ENCODE measurements at places on chromosomes 7 and 10.

DNA sequence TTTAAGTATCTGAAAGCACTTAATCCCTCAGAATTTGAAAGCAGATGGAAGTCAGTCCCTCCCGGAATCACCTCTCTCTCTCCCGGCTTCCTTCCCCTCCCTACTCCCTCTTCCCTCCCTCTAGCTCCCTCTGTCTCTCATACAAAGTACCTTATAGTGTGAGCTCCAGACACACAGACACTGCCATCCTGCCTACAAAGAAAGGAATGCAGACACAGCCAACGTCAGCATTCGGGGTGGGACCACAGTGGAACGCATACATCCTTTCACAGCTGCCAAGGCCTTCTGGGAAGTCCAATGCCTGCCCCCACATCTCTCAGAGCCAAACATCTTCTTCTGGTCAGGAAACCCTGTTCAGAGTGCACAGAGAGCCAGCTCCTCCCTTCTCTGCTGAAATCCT, 9.3 kb downstream of the NOD1 start:
- no peak for DNase-seq

- DNase-seq, result no peak
These were observed 236.1 kb downstream of the NXPH1 start for GRCh38 chr7:8669501-8669851.

GRCh38 chr10:3757638-3758490, 27.1 kb downstream of the KLF6 start:
- no peak for DNase-seq

DNA sequence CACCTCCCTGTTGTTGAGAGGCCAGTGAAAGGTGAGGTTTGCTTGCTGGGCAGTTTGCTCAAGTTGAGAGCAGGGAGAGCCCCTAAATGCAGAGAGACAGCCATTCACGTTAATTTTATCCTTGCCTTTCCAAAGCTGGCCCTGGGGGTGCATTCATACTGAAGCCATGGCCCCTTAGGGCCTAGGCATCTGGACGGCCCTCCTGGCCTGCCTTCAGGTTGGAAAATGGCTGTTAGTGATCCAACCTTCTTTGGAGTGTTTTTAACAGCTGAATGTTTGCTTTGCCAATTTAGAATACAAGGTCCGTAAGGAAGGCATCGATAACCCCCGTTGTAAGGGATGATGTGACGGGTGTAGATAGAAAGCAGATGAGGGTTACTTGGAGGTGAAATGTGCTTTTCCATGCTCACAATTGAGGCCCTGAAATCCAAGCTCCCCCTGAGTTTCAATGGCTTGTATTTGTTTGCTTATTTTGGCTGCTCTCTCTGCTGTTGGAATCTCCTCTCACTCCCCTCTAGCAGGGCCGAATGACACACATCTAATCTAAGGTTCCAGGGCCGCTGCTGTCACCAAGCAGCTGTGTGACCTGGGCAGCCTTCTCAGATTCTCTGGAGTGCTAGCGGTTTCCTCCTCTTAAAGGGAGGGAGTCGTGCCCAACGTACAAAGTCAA, 171.6 kb upstream of the MKI67 start:
- DNase-seq, result no peak

- DNase-seq, result no peak
These were observed 70.6 kb downstream of the NPS start for GRCh38 chr10:127619546-127620325.

- no peak for DNase-seq
These were observed 454.7 kb upstream of the FOXK1 start for GRCh38 chr7:4227105-4228010.

- no peak for DNase-seq
These were observed 87.7 kb downstream of the ZNF438 start for GRCh38 chr10:30944005-30944404.

DNA sequence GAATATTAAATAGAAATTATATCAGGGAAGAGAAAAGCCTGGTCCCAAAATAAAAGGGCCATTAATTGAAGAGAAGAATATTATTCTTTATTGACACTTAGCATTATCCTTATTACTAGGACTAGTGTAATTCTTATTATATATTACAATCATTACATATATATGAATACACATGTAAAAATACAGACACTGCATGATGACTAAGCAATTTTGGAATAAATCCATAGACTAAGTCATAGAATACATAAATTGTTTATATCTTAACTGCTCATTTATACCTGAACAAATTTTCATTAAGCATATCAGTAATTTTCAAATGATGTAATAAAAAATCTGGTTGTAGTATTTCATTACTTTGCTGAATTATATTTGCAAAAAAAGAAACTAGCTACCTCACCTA, 29.7 kb upstream of the SLC13A1 start:
- no peak for DNase-seq

GRCh38 chr10:89078724-89079672, 88.4 kb downstream of the FAS start:
- no peak for DNase-seq

- DNase-seq, result no peak
These were observed 131.7 kb downstream of the EMX2 start for GRCh38 chr10:117674201-117674600.

DNA sequence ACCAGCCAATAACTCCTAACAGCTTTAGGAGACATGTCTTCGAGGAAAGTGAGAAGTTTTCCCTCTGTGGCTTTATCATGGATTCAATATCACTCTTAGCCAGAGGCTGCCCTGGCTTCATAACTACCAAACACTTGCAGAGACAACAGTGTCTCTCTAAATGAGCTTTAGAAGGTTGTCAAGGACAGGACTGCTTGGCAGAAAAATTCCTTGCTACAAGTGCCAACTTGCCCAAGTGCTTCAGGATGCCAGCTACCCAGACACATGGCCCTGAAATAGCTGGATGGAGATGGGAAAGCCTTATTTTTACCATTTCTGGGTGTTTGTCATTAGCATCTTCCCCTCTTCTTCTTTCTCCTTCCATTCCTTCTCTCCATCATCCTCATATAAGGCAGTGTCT, 137.1 kb upstream of the MDFIC start:
- DNase-seq, result no peak

- no peak for DNase-seq
These were observed 187.8 kb downstream of the GNAT3 start for GRCh38 chr7:80324032-80324431.

GRCh38 chr10:113099431-113100183, 149.6 kb downstream of the TCF7L2 start:
- DNase-seq, result no peak

GRCh38 chr10:29620112-29620690, 14.6 kb downstream of the SVIL start:
- no peak for DNase-seq

GRCh38 chr7:36310897-36311296, 78.8 kb upstream of the ANLN start:
- no peak for DNase-seq

DNA sequence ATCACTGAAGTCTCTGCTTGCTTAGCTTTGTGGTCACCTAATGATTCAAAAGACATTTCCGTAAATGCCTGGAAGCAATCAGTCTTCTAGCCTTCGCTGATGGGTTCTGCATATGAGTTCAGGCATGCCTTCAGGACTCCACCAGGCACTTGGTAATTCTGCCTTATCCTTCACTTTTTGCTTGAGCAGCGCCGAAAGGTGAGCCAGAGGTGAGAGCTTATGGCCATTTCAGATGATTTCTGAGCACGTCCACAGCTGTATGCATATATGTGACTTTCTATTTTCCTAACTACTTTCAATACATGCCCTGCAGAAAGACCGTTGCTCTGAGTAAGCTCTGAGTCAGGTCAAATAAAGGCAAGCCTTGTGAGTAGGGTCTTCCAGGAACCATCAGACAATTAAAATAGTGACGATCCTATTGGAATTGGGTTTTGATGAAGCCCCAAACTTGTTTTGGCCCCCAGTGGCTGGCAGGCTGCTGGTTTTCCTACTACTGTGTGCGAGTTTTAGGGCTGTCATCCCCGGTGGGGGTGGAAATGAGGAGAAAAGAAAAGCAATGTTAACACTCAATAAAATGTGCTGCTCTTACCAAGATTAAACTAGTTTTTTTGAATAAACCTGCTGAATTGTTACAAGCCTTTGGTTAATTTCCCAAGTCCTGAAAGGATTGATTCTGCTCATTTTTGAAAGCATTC, 154.4 kb upstream of the AKR1E2 start:
- DNase-seq, result no peak

GRCh38 chr10:58807629-58808022, 295.0 kb downstream of the BICC1 start:
- DNase-seq, result no peak

GRCh38 chr10:49356181-49356580, 39.7 kb downstream of the DRGX start:
- no peak for DNase-seq

- no peak for DNase-seq
These were observed 49.4 kb upstream of the LRRN3 start for GRCh38 chr7:111041577-111041976.

DNA sequence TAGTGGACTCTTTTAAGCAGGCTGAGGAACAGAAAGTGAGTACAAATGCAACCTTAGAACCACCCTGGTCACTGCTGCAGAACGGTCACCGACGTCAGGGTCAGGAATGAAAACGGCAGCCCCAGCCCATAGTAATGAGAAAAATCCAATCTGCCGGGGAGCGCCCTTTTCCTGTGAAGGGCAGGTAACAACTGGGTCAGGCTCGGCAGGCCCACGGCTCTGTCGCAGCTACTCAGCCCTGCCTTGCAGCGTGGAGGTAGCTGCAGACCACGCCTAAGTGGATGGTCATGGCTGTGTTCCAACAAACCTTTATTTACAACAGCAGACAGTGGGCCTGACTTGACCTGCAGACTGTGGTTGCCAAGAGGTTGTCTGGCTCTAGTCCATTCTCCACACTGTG, 563.2 kb downstream of the DNAJB6 start:
- no peak for DNase-seq

DNA sequence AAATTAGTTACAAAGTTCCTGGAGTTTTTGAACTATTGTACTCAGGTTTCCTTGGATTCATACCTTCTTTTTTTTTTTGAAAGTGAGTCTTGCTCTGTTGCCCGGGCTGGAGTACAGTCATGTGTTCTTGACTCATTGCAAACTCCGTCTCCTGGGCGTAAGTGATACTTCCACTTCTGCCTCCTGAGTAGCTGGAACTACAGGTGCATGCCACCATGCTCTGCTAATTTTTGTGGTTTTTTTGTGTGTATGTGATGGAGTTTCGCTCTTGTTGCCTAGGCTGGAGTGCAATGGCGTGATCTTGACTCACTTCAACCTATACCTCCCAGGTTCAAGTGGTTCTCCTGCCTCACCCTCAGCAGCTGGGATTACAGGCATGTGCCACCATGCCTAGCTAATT, 22.3 kb downstream of the MCM10 start:
- no peak for DNase-seq

DNA sequence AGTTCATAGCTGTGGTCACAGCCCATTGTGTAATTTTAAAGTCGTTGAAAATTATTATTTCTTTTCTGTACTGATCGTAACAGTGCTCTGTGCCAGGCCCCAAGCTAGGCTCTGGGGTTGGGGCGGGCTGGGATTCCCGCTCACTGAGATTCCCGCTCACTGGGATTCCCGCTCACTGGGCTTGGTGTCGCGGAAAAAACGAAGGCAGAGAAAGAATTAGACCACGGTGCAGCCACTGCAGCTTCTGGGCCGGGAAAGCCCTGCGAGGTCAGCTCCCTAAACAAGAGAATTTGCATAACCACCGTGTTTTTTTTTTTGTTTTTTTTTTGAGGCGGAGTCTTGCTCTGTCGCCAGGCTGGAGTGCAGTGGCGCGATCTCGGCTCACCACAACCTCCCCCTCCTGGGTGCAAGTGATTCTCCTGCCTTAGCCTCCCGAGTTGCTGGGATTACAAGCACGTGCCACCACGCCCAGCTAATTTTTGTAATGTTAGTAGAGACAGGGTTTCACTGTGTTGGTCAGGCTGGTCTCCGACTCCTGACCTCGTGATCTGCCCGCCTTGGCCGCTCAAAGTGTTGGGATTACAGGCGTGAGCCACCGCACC, 31.2 kb downstream of the FOXK1 start:
- no peak for DNase-seq

GRCh38 chr10:48475943-48476278, 129.0 kb downstream of the ARHGAP22 start:
- no peak for DNase-seq

- DNase-seq, result no peak
These were observed 64.0 kb downstream of the ELFN1 start for GRCh38 chr7:1733908-1734730.

GRCh38 chr10:47044741-47045140, 133.5 kb downstream of the PTPN20 start:
- no peak for DNase-seq

DNA sequence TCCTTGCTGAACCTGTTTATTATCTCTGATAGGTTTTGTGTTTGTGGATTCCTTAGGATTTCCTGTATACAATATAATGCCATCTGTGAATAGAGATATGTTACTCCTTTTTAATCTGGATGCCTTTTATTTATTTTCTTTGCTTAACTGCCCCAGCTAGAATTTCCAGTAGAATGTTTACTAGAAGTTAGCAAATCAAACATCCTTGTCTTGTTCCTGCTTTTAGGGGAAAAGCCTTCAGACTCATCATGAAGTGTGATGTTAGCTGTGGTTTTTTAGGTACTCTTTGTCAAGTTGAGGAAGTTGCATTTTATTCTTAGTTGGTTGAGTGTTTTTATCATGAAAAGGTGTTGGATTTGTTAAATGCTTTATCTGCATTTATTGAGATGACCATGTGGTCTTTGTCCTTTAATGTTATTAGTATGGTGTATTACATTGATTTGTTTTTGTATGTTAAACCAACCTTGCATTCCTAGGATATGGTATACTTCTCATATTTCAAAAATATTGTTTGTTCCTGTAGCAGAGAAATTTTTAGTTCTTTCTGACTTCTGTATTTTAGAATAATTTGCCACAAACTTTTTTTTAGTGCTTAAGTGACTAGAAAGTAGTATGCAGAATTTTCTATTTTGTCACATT, 24.3 kb downstream of the PPP2R2D start:
- DNase-seq, result no peak

DNA sequence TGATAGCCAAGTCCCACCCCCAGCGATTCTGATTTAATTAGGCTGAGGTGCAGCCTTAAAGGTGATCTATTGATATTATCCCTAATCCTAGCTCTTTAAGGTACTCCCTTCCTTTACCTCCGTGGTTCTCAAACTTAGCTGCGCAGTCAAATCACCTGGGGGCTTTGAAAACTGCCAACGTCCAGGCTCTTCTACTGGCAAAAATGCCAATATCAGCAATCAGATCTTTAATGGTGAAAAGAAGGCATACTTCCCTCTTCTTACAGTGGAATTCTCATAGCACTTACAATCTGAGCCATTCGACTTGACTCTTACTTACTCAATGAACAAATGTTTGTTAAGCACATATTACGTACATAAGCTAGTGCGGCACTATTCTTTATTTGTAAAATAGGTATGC, 704 bp upstream of the SLC35B4 start:
- DNase-seq, result no peak

GRCh38 chr10:92125144-92125543, 165.7 kb downstream of the CPEB3 start:
- DNase-seq, result no peak
